T-helper 17 cell (primary cell): ENCODE measurements at places on chromosomes 5 and 9. TPM values are rescaled to one million over a fixed set of nuclear protein-coding genes. Genes with fewer than 3 reads are reported as not detected.

DNA sequence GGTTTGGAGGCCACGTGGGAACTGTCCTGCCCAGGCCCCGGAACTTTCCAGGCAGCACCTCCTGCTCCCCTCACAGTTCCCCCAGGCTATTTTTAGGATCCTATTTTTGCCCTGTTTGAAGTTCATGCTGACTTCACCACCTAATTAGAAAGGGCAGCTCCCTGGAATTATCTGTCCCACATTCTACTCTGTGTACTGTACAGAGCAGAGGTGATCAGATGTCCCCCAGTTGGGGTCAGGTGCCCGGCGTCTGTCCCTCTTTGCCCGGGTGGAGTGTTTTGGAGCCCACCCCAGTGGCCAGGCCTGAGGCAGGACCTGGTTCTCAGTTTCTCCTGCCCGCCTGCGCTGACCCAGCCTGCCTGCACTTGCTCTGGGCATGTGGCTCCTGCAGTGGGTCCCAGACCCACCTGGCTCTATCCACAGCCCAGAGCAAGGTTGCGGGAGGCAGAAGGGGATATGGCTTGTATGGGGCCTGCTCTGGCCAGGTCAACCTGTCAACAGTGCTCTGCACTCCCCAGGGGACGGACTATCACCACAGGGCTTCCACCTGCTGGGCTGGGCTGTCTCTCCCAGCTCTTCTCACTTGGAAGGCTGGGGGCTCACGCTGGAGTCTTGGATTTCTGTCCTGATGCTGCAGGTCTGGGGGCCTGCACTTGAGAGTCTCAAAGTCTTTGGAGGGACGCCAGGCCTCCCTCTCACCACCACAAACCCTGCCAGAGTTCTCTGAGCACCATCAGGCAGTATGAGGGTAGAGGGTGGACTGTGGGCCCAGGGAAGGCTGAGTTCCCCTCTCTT lies 268.3 kb downstream of the GADD45G start:
- no peaks in the 10 kb centered on the region for H3K36me3 ChIP-seq
- DNase-seq, result no peak
- no peaks in the 10 kb centered on the region for H3K27me3 ChIP-seq
- no peaks in the 10 kb centered on the region for H3K4me1 ChIP-seq
- no peak overlapping the region for H3K4me3 ChIP-seq

DNA sequence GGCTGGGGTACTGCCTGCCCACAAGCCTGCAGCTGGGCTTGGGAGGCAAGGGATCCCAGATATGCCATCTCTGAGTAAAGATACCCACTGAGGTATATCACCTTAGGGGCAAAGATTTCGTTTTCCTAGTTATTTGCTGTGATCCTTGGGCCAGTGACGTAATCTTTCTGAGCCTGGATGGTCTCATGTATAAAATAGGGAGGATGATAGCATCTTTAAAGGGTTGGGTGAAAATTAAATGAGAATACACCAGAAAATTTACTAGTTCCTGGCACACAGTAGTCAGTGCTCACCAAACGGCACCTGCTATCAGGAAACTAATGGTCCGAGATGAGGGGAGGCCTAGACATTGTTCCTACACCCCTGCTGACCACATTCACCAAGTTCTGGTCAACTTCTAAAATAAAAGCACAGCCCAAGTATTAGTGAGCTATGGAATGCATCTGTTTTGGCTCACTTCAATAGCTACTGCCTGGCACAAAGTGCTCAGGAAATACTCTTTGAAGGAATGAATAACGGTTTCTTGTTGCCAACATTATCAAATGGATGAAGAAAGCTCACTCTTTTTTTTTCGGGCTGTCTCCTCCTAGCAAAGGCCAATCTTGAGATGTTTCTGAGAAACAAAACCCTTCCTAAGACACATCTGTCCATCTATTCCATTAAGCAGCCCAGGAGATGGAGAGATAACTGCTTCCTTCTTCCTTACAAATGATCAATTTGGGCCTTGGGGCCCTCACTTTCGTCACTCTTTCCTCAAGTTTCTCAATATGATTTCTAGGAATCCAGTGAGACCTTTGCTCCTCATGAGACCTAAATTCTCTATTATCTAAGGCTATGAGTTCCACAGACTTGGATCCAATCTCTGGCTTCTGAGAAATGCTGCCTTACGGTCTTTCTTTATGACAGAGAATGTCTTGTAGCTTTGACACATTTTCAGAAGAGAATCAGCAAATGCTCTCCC lies 98.2 kb downstream of the DPYSL3 start:
- H3K27ac ChIP-seq, result no peak overlapping the region
- peaks cover 2% of the 10 kb centered on the region for H3K36me3 ChIP-seq
- DNase-seq, result no peak
- no peak overlapping the region for H3K4me3 ChIP-seq
- no peaks in the 10 kb centered on the region for H3K4me1 ChIP-seq
- H3K27me3 ChIP-seq, result peaks cover 28% of the 10 kb centered on the region

GRCh38 chr5:74310997-74311930 lies 329.3 kb downstream of the ENC1 start:
- no peaks in the 10 kb centered on the region for H3K4me1 ChIP-seq
- peaks cover 29% of the 10 kb centered on the region for H3K27me3 ChIP-seq
- no peak overlapping the region for H3K4me3 ChIP-seq
- H3K36me3 ChIP-seq, result peaks cover 2% of the 10 kb centered on the region
- H3K27ac ChIP-seq, result no peak overlapping the region
- DNase-seq, result no peak

- H3K4me3 ChIP-seq, result no peak overlapping the region
- DNase-seq, result no peak
- H3K27me3 ChIP-seq, result no peaks in the 10 kb centered on the region
- no peak overlapping the region for H3K27ac ChIP-seq
- H3K4me1 ChIP-seq, result no peaks in the 10 kb centered on the region
Observed at GRCh38 chr5:153404747-153405146, 85.7 kb upstream of the GRIA1 start.

GRCh38 chr5:109868737-109869136 lies 179.0 kb downstream of the MAN2A1 start:
- peaks cover 8% of the 10 kb centered on the region for H3K36me3 ChIP-seq
- no peak for DNase-seq
- H3K4me1 ChIP-seq, result peaks cover 5% of the 10 kb centered on the region

PCDHA11 gene
- total RNA-seq, result not detected

ARSB gene
- total RNA-seq, result 8.3 TPM

ZNF454 gene
- total RNA-seq, result not detected

C9orf153 gene
- total RNA-seq, result 0.21 TPM
